Left cardiac atrium (tissue), 4 donors: ENCODE measurements at places on chromosomes 11 and 22.

GRCh38 chr11:112303616-112304015, 43.0 kb upstream of the PLET1 start:
- no peak for DNase-seq

DNA sequence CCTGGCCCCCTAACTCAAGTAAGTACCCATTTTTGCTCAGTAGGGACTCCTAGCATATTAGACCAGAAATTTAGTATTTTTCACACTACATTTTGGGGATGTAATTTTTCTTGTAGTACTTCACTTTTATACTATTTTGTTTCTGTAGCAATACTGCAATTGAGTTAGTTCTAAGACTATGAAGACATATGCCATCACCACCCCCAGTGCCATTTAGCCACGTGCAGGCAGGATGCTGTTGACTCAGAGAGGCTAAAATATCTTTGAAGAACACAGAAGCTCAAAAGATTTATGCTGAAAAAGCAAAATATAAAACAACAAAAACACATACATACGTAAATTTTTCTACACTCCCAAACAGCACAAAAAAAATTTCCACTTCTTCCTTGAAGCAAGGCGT, 29.1 kb upstream of the DLAT start:
- no peak for DNase-seq

DNA sequence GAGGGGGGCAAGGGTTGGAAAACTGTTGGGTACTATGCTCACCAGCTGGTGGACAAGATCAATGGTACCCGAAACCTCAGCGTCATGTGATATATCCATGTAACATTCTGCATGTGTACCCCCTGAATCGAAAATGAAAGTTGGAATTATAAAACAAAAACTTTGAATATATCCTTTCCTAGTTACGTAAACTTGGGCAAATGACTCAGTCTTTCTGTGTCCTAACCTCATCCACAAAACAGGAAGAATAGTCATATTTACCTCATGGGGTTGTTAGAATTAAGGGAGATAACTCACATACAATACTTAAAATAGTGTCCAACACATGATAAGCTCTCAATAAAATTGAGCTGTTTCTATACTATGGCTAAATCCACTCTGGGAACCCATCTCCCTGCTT, 620.1 kb upstream of the KIRREL3 start:
- no peak for DNase-seq

- no peak for DNase-seq
These were observed 11.6 kb downstream of the PPFIBP2 start for GRCh38 chr11:7525424-7525823.
